ENCODE measurements at places on chromosomes 13 and 19.

DNA sequence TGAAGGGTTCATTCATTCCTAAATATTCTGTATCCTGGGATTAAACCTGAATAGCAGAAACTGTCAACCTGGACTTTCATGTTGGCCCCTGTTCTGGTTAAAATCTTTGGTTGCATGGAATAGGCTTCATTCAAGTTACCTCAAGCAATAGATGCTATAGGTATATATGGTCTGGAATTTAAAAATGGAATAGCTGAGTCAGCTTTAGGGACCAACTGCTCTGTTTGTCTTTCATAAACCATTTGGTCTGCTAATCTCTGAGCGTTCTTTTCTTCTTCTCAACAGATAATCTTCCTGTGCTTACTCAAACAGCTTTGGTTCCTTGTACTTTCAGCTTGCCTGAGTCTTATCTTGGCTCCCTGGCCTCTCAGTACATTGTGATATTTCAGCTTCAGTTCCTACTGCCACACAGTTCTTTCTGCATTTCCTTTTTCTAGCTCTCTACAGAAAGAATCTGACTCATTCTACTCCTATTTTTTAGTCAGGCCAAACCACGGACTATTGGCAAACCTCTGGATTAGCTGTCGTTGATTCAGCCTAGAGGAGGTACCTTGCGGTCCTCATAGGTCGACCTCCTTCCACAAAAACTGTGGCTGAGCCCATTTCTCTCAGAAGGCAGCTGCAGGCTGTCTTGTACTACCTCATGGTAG lies 35.9 kb upstream of the MAB21L1 start:
- no peak for DNase-seq

DNA sequence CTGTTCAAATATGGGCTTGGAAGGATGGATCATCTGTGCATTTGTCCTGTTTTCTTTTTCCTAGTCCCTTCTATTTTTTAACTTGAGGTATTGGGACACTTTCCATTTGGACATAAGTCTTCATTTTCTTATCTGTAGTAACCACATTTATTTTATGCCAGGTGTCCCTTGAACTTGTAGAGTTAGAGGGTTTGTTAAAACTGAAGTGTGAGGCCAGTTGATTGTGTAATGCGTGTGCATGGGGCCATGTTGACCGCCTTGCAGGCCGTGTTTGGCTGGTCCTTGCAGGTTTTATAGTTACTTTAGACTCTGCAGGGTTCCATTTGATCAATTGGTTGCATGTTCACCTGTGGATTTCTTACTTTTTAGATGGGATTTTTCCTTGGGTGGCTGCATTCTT lies 21.0 kb downstream of the SAE1 start:
- no peak for DNase-seq

- DNase-seq: no peak
Measured at GRCh38 chr19:46076031-46076880, 35.5 kb upstream of the IGFL4 start.

DNA sequence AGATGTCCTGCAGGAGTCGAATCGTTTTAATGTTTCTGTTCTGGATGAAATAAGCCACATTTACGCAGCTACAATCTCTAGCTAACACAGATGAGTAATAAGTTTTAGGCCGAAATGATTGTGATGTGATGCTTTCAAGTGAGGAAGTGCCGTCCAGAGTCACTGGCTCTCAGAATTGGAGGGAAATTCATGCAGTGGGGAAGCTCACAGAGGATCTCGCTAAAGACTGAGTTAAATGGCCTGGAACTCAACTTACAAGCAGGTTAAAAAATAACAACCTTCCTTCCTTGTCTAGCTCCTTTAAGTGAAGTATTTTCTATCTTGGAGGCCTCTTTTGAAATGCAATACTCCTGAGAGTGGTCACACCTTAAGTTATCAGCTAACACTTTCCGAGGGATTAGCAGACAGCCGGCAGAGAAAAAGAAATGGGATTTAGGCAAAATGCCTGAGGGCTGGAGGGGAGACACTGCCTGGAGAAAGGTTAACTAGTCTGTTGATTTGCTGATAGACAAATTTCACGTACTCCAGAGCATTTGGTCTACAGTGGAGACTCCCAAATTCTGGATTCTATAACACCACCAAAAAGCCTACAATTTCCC lies 74.2 kb downstream of the IRS2 start:
- DNase-seq: no peak

GRCh38 chr19:2478756-2479555 lies 3.0 kb downstream of the GADD45B start:
- DNase-seq: no peak

GRCh38 chr19:55095260-55096060 lies 19.8 kb downstream of the EPS8L1 start:
- no peak for DNase-seq

DNA sequence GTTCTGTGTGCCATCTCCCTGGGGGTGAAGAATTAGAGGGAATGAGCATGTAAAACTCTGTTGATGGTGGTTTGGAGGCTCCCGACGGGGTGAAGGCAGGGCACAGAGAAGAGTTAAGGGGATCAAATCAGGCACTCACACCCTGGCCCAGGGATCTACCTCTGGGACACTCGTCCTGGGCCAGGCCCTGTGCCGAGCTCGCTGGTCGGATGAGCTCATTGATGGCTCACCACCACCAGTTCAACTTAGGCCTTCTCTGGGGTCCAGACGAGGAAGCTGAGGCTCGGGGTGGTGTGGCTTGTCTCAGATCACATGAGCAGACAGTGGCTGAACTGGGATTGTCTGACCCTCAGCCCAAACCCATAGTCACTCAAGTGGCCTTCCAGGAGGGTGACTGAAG lies 1.6 kb downstream of the NACC1 start:
- no peak for DNase-seq

GRCh38 chr19:6071875-6072274 lies 38.4 kb downstream of the RFX2 start:
- DNase-seq: no peak

DNA sequence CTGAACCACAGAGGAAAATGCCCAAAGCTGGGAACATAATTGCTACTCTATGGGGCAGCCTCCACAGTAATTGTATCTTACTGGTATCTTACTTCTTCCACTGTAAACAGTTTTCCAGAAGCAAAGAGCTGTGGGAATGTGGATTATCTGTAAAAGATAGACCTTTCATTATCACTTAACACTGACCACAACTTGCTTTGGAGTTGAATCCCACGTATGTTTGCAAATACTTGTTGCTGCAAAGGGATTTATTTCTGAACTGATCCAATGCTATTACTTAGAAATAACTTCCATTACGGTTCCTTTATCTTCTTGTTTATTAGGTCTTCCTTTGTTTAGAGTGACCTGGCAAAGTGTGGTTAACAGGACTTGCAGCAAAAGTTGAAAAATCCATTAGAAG lies 218.1 kb downstream of the KCTD12 start:
- no peak for DNase-seq

DNA sequence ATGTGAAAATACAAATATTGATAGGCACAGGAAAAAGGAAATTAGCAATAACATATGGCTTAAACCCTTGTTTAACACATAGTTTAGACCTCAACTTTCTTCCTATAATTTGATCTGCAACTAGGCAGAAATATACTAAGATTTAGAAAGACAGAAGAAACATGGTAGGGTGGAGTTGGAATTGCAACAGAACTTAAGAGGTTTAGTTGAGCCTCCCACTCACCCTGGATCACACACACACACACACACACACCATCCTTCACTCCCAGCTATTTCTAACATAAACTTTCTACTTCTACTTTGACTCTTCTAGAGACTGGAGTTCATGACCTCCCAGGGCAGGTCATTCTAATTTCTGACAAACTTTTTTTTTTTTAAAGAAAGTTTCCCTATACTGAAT lies 47.4 kb downstream of the FLT3 start:
- no peak for DNase-seq
